Renal pelvis (tissue), 12 donors: ENCODE measurements at places on chromosomes 11 and 22.

GRCh38 chr11:75072582-75072981 lies 24.1 kb downstream of the OR2AT4 start:
- no peak for DNase-seq

GRCh38 chr22:47048123-47049077 lies 285.9 kb downstream of the TBC1D22A start:
- DNase-seq: no peak

GRCh38 chr22:43734370-43735150 lies 77.5 kb downstream of the EFCAB6 start:
- no peak for DNase-seq

DNA sequence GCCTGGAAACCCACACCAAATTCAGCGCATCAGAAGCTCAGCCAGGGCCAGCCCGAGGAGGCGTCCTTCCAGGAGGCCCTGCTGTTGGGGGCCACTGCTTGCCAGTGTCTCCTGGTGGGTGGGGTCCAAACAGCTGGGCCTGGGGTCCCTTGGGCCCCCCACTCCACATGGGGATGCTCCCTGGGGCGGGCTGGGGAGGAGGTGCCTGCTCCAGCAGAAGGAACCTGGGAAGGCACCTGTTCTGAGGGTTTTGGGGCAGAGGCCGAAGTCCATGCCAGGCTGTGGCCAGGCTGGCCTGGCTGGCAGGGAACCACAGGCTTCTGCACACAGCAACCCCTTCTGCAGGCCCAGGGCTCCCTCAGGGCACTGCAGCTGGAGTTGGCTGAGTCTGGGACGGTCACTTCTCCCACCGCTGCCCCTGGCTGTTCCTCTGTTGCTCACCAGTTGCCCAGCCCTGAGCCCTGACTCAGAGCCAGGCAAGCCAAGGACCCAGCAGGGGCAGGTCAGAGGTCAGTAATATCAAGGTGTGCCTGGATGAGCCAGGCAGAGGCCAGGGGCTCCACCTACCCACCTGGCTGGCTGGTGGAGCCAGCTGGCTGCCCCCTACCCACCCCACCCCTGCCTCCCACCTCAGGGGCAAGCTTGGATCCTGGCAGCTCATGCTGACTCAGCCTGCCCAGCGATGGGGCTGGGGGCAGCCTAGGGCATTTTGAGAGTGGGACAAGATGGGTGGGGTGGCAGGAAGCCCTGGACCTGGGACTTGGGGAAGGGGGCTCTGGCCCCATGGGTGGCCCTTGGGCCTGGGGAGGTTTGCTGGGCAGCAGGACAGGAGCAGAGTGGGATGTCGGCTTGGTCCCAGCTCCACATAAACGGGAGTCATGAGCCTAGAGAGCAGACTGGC lies 12.0 kb upstream of the PHLDA2 start:
- DNase-seq: no peak

- no peak for DNase-seq
Measured at GRCh38 chr11:5258543-5259262, 4.1 kb upstream of the HBG2 start.

DNA sequence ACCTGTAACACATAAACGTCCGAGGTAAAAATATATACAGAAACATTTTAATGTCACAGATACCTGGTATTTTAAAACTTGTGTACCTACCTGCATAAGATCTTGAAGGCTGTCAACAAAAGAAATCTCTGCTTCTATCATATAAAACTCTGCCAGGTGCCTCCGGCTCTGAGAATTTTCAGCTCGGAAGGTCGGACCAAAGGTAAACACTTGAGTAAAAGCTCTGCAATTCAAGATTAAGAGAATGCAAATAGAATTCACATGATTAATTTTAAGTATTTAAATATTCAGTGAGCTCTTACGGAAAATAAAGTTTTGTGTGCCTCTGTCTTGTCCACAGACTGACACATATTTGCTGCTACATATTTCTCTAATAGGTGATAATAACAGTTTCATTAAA lies 75.4 kb upstream of the GAB2 start:
- no peak for DNase-seq

GRCh38 chr11:79920480-79920879 lies 479.6 kb upstream of the TENM4 start:
- no peak for DNase-seq

- no peak for DNase-seq
Measured at GRCh38 chr22:32476281-32477195, 1.9 kb downstream of the FBXO7 start.

GRCh38 chr11:61918251-61918937 lies 1.0 kb upstream of the RAB3IL1 start:
- DNase-seq: no peak

GRCh38 chr11:18726040-18726439 lies at the start of gene IGSF22:
Gene IGSF22 (minus strand): TSS chr11:18726188. CDS start chr11:18724236, 1,952 bp downstream.
- DNase-seq: no peak

GRCh38 chr11:125348674-125349309 lies 147.3 kb downstream of the FEZ1 start:
- DNase-seq: no peak

- DNase-seq: no peak
Measured at GRCh38 chr11:46181843-46182424, 60.7 kb upstream of the PHF21A start.

- DNase-seq: no peak
Measured at GRCh38 chr11:10380921-10381320, 74.1 kb upstream of the AMPD3 start.

DNA sequence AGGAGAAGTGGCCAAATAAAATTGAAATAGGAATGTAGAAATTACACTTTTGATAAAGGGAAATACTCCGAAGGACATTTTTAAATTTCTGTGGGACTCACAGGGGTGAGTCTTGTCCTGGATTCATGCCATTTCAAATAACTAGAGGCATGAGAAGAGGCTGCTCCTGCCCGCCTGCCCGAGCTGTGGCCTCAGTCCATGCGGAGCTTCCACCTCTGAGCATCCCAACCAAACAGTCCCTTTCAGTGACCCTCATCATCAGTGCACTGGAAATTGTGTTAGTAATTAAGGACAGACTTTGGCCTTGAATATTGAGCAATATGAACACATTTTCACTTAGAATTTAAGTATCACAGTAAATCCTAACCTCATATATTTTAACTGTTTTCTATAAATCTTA lies 25.6 kb downstream of the GRIA4 start:
- DNase-seq: no peak
